ENCODE measurements at places on chromosomes 1 and 21.
A peak's percentile ranks its signal among the peaks of the same experiment; 100 is the strongest.

GRCh38 chr21:19122356-19122755, 718.8 kb upstream of the TMPRSS15 start:
- no peak for DNase-seq

DNA sequence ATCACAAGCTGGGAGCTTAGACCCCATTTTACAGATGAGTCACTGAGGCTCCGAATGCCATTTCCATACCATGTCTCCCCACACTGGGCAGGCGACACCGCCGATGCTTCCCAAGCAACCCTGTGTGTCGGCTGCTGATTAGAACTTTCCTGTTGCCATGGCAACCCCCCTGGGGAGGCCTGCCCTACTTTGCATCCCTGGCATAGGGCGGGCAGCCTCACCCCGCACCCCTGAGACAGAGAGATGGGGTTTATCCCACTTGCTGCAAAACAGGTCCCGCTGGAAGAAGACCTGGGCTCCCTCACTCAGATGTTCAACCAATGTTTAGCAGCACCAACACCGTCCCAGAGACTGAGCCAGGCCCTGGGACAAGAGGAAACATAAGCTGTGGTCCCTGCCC, 81.5 kb downstream of the CAMK2N1 start:
- no peak for DNase-seq

- peak; percentile 87 for DNase-seq
These were observed 5.8 kb downstream of the PERM1 start for GRCh38 chr1:975896-976683.

GRCh38 chr1:165988275-165988674, 160.9 kb downstream of the UCK2 start:
- no peak for DNase-seq

DNA sequence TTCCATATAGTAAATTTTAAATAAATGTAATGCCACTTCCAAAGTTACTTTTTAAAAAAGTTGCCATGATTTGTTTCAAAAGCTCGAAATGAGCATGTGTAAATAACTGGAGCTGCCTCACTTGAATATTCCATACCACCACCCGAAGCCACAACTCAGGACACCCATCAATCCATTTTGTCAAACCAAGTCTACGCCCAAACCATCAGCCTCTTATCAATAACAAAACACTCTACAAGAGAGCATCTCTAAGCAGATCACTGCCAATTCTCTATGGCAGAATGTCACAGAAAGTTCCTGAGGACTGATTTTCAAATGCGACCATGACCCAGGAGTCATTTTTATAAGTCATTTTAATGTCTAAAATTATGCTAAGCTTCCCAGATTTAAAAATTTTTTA, 4.5 kb downstream of the HNRNPR start:
- no peak for DNase-seq

DNA sequence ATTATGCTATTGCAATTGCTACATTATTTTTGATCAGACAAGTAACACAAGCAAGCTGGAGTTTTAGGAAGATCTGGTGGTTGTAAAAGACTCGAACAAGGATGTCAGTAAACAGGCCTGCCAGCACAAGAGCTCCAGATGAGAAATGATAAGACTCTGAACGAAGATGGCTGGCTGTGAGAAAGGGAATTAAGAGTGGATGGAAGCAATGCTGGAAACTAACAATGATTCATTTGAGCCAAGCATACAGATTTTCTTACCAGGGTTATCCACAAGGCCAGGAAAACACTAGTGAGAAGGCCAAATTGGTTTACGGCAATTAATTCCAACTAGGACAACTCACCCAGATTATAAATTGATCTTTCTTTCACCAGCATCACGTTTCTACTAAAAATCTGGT, 54.2 kb downstream of the NRIP1 start:
- no peak for DNase-seq

DNA sequence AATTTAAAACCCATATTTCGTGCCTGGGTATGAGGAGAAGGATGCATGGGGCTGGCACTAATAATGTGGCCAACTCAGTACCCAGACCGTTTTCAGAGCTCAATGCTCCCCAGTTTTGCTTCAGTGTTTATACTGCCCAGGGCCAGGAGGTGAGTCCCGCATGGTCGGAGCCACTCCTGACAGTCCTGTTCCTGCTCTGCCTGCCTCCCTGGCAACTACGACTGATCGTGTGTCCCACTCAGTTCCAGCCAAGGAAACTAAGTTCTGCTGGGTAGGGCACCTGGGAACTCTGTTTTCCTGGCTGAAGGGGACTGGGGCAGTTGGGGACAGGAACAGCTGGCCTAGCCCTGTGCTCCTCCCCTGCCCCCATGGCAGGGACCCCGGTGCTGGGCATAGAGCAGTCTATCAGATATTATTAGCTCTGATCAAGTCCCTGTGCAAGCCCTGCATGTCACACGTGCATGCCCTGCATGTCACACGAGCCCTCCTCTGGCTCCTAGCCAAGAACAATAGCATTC, 19.2 kb downstream of the S100A7 start:
- no peak for DNase-seq

DNA sequence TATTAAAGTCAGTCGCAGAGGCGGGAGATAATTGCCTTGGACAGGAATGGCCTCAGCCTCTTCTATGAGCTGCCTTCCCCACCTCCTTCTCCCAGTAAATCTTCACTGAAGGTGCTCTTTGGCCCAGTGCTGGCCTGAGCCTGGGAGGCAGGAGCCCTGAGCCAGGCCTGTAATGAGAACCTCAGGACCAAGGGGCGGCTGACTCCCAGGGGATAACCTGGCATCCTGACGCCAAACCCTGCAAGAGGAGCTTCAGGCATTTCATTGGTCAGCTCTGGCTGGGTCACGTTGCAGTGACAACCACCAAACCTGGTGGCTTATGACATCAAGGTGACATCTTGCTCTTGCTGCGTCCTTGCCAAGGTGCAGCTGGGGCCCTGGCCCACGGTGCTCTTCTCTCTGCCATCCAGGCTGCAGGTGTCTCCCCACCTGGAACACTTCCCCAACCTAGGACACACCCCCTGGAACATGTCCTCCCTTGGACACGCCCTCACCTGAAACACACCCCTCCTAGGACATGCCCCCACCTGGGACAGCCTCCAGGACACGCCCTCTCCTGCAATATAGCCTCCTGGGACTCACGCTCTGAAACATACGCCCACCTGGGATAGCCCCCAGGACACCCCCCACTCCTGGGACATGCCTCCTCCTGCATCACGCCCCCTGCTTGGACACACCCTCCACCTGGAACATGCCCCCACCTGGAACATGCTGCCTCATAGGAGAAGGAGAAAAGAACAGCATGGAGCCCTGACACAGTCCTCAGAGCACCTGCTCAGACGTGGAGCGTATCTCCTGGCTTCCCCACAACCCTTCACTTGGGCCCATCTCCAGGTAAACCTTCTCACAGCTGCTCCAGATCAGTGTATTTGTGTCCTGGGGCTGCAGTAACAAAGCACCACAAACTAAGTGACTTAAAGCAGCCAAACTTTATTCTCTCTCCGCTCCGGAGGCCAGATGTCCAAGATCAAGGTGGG, 333.6 kb downstream of the NPHP4 start:
- no peak for DNase-seq

DNA sequence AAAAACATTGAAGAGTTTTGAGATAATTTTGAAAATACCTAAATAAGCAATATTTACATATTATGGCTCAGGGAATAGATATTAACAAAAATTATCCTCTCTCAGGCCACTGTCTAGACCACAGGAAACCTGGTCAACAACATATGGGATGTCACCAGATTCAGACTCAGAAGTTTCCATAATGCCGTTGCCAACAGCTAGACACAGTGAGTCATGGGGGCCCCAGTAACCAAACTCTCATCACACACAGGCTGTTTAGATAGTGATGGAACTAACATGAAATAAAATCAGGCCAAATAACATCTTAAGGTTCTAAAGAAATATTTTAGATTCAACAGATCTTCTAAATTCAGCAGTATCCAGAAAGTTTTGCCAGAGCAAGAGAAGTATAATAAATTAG, 681.7 kb upstream of the ADAMTS5 start:
- no peak for DNase-seq

GRCh38 chr1:156815307-156815826, 1.3 kb downstream of the SH2D2A start:
- no peak for DNase-seq

DNA sequence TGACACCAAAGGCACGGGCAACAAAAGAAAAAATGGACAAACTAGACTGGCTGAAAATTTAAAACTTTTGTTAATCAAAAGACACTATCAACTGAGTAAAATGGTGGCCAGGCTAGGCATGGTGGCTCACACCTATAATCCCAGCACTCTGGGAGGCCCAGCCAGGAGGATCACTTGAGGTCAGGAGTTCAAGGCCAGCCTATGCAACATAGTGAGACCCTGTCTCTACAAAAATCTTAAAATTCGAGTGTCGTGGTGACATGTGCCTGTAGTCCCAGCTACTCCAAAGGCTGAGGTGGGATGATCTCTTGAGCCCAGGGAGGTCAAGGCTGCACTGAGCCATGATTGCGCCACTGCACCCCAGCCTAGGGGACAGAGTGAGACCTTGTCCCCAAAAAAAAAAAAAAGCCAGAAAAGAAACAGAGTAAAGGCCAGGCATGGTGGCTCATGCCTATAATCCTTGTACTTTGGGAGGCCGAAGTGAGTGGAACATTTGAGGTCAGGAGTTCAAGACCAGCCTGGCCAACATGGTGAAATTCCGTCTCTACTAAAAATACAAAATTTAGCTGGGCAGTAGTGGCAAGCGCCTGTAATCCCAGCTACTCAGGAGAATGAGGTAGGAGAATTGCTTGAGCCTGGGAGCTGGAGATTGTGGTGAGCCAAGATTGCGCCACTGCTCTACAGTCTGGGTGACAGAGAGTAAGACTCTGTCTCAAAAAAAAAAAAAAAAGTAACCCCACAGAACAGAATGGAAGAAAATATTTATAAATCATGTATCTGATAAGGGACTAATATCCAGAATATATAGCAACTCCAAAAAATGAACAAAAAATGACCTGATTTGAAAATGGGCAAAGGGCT, 8.0 kb downstream of the TUT4 start:
- no peak for DNase-seq

All from Calu3 (cell line).